Bone marrow (tissue), 2 donors: ENCODE measurements at places on chromosomes 3 and 15.

DNA sequence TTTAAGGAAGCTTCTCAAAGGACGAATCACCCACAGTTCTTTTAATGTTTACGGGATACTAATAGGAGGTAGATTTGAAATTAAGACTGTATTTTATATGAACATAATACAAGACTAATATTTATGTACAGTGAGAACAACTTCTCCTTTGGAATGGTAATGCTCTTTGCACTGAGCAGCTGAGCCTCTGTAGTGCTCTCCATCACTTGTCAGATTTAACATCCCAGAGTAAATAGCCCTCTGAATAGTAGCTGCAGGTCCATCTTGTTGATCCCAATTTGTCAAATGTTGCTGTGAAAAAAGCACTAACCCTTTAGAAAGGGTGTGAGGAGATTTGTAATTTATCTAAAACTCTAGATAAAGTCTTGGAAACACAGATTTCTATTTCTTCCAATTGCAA is 351.4 kb upstream of the KCNMB2 start:
- DNase-seq, result no peak

- DNase-seq, result peak; percentile 85
These were observed 81.9 kb upstream of the CTNNB1 start for GRCh38 chr3:41117398-41117870.

DNA sequence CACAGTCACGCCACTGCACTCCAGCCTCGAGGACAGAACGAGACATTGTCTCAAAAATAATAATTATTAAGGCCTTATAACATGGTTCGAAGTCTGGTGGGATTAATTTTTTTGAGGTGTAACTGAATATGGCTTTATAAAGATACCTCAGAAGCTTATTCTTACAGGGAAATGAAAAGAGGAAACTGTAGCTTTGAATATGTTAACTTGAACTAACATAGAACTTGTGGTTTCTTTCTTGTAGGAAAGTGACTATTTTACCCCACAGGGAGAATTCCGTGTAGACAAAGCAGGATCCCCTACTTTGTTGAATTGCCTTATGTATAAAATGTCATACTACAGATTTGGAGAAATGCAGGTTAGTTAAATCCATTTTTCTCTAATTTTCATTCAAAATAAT is 96.3 kb downstream of the STT3B start:
- DNase-seq, result no peak

DNA sequence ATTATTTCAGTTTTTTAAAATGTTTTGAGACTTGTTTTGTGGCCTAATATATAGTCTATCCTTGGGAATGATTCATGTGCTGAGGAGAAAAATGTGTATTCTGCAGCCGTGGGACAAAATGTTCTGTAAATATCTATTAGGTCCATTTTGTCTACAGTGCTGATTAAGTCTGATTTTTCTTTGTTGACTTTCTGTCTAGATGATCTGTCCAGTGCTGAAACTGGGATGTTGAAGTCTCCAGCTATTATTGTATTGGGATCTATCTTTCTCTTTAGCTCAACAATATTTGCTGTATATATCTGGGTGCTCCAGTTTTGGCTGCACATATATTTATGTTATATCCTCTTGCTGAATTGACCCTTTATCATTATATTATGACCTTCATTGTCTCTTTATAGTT is 85.2 kb downstream of the UBE2E2 start:
- DNase-seq, result no peak

GRCh38 chr15:76730262-76730661 is 174.9 kb downstream of the SCAPER start:
- DNase-seq, result no peak

GRCh38 chr3:116153174-116153573 is 292.1 kb downstream of the LSAMP start:
- no peak for DNase-seq

DNA sequence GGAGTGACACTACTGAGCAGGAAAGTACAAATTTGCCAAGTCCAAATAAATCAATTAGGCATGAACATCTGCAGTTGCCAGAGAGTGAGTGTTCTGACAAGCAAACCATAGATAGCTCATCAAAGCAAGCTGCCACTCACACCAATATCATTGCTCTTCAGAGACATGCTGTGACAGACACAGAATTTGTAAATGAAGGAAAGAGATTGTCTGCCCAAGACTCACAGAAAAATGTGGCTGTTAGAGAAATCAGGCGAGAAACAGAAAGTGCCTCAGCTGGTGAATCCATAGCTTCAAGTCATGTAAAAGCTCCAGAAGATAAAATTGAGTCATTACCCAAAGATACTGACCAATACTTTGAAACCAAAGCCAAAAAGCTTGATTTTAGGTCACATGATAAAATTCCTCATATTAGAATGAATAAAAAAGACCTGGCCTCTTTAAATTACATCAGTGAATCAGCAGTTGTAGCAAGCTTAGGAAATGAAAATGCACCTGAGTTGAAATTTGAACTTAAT is 50.8 kb downstream of the CRYBG3 start:
- DNase-seq, result no peak

- no peak for DNase-seq
These were observed 95.2 kb downstream of the SEMA6D start for GRCh38 chr15:47812470-47812999.
